Skeletal muscle cell (primary cell): ENCODE measurements at places on chromosomes 16 and 17.

DNA sequence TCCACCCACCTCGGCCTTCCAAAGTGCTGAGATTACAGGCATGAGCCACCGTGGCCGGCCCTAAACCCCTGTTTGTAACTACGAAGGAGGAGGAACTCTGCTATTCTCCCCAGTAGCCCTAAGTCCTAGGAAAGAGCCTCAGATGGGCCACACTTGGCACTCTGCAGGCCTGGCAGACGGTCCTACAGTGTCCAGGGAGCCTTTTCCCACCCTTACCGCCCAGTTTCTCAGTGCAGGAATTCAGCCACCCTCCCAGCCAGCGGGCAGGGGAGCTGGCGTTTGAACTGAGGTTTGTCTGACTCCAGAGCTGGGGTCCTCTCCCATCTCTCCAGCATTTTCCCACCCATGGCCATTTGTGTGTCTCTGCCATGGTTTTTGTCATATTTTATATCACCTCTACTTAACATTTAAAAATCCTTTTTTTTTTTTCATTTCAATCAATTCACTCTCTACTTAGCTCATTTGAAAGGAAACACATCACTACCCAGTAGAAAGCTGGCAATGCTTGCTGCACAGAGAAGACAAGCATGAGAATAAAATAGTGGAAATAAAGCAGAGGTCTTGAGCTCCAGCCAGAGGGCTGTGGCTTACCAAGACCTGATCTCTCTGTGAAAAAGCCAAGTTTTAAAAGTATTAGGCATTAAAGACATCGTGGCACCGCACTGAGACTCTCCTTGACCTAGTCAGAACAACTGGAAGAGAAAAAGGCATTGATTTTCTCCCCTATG, 34.9 kb downstream of the BCO1 start:
- DNase-seq, result no peak

- DNase-seq, result no peak
These were observed 232.7 kb downstream of the SOX9 start for GRCh38 chr17:72353502-72353901.

DNA sequence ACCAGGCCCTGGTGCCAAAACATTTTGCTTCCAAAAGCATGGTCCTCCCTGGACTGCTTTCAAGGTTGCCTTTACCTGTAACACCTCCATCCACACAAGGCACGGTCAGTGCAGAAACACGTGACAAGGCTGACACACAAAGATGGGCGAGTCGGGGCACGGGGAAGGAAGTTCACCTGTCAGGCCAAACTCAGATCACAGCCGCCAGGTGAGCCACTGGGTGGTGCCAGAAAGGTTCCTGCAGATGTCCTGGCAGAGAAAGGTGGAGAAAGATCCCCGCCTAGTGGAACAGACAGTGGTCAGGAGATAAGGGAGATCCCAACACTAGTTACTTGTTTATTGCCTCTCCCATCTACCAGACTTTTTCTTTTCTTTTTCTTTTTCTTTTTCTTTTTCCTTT, 155.3 kb downstream of the AIPL1 start:
- DNase-seq, result no peak

DNA sequence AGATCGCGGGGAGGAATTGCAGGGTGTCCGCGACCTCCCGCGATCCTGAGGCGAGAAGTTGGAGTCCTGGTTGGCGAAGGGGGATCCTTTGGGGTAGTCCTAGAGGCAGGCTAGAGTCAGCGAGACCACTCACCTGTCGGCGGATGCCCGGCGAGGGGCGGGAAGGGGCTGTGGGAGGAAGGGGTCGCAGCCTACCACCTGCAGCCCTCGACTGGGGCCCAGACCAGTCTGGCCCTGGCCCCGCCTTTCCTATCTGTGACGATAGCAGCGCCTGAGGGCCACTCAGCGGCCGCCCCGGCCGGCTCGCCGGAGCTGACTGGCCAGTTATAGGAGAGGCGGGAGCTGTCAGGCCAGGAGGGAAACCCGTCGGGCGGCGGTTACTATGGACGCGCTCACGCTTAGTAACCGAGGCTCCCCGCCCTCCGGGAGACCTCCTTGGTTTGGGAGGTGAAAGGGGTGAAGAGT, at the start of gene TEKT3:
TSS of gene TEKT3 (minus strand) at position 213 of the 465 bp plus-strand sequence. CDS start 10,012 bp downstream, outside the sequence.
- DNase-seq, result peak; percentile 13

DNA sequence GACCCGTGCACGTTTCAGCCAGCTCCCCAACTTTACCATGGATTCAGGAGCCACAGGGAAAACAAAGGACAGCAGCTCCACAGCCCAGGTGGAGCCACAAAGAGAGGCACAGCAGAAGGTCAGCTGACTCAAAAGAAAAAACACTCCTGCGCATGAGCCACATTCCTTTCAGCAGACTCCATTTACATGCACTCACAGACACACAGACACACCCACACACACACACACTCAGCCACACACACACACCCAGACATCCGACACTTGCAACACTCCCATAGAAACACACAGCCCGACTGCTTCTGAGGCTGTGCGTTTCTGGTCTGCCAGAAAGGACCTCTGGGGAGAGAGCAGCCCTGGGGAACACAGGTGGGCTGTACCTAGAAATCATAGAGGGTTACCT, 2335.5 kb downstream of the TP53TG3F start:
- DNase-seq, result no peak

- no peak for DNase-seq
These were observed 5.2 kb downstream of the TBX4 start for GRCh38 chr17:61457226-61457983.

GRCh38 chr17:82891911-82892310, 52.1 kb upstream of the ZNF750 start:
- no peak for DNase-seq

DNA sequence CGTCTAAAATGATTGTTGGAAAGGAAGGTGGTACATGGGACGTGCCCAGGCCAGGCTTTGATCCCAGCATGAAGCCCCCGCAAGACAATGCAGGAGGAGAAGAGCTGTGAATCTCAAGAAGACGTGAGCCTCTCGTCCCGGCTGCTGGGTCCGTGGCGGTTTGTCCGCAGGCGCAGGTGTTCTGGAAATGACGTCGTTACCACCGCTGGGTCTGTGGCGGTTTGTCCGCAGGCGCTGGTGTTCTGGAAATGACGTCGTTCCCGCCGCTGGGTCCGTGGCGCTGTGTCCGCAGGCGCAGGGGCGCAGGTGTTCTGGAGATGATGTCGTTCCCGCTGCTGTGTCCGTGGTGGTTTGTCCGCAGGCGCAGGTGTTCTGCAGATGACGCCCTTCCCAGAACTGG, 14.1 kb downstream of the SPG7 start:
- DNase-seq, result no peak

GRCh38 chr17:7177191-7177953, 1.8 kb downstream of the ASGR1 start:
- no peak for DNase-seq

- no peak for DNase-seq
These were observed 41.8 kb upstream of the NUDT7 start for GRCh38 chr16:77680496-77680895.

DNA sequence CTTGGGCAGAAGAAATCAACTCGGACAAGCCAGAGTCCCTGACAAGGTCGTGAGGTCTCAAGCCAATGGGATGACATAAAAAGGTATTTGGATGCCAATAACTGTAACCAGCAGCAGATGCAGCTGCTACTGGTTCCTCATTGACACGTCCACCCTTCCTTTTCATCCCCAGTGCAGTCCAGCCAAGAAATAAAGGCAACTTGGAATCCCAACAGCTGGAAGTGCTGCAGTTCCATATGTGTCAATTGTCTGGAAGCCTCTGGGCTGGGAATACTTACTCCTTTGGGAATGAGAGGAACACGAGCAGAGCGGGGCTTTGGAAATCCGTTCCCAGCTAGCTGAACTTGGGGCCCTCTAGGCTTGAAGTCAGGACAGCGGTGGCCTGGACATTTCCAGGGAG, 360.4 kb upstream of the ZFHX3 start:
- no peak for DNase-seq

- peak; percentile 56 for DNase-seq
These were observed 22.9 kb downstream of the PRCD start for GRCh38 chr17:76562734-76563148.

DNA sequence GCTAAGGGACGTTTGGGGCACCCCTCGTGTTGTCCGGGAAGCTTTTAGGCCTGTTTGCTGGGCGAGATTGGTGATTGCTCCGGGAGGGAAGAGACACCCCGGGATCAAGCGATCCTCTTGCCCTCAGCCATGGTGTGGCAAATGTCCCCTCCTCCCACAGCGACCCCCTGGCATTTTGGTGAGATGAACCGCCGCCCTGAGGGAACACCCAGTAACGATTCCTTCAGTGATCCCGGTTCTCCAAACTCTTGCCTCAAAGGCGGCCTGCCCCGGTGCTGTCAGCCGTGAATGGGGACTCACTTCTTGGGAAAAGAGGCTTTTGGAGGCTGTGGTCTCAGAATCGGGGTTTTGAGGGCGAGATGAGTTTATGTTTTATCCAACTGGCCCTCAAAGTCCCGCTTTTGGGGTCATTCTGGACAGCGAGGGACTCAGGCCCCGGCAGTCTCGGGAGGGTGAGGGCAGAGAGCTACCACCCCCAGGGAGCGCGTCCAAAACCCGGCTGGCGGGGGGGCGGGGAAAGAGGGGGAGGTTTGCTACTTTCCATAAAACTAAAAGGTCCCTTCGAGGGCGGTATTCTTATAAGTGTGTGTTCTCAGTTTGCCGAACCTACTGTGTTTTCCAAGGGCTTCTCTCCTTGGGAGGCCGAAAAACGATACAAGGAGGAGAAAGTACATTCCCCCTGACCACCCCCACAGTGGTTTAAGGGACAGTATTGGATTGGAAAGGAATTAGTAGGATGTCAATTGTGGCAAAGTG, 232.7 kb downstream of the MRTFB start:
- no peak for DNase-seq

GRCh38 chr16:15642557-15643047, 352 bp downstream of the MARF1 start:
- DNase-seq, result no peak
